Activated naive CD4-positive, alpha-beta T cell treated with anti-CD3 and anti-CD28 coated beads for 36 hours (primary cell): ENCODE measurements at places on chromosomes 16 and 17.

- DNase-seq = no peak
Measured at GRCh38 chr17:9844153-9844552, 18.4 kb downstream of the GLP2R start.

DNA sequence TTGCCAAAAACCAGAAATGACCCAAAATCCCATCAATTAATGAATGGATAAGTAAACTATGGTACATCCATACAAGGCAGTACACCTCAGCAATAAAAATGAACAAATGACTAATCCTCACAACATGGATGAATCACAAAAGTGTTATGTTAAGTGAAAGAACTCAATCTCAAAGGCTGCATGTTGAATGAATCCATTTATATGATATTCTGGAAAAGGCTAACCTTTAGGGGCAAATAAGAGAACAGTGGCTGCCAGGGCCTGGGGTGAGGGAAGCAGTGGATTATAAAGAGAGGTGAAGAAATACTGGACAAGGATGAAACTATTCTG, 46.1 kb upstream of the MSI2 start:
- DNase-seq = no peak

GRCh38 chr17:55294042-55294751, 29.4 kb downstream of the HLF start:
- DNase-seq = no peak

DNA sequence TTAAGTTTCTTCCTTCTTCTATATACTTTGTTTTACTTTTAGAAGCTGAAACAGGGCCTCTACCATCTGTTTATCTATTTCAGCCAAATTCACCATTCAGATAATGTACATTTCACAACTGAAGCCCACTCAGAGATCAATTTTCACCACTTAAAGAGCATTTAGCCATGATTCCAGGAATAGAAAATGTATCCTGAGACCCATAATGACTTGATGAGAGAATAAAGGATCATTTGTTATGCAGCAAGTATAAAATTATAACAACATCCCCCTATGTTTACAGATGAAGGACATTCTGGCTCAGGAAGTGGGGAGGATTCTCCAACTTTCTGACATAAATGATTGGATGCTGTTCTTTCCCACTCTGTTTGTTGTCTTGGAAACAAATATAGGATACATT, 962.1 kb upstream of the EEF2KMT start:
- DNase-seq = no peak

- no peak for DNase-seq
Measured at GRCh38 chr16:65200857-65201256, 79.0 kb upstream of the CDH11 start.

DNA sequence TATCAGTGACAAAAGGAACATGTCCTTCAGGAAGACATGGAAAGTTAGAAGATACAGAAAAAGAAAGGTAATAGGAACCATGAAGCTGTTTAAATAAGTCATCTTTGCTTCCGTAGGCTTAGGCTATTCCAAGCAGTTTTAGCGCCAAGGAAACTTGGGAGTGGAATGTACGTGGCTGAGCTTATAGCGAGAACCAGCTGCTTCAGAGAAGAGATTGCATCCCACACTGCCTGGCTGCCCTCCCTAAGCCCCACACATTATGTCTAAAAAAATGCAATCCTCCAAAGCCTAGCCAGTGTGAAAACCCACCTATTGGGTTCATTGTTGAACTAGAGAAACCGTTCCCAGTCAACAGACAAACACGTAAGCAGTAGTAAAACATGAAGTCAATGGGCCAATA, 149.9 kb downstream of the SLC39A11 start:
- no peak for DNase-seq

DNA sequence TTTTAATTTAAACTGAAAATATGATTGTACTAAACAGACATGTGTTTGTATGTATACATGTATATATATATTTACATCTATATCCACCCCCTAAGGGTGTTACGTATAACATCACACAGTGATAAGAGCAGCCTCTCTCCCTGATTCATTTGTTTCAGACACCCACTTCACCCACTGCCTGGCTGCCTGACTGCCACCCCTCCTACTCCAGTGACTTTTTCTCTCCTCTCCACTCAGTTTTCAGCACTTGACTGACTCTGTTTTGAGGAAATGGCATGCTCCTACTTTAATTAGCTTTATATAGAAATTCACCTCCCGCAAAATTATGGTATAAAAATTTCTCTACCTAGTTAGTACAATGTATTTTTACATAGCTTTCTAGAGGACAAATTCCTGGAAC, 20.0 kb downstream of the BFAR start:
- DNase-seq = no peak

GRCh38 chr16:66802159-66802558, 775 bp upstream of the TERB1 start:
- no peak for DNase-seq

GRCh38 chr16:20844054-20844453, 37.7 kb downstream of the REXO5 start:
- no peak for DNase-seq

DNA sequence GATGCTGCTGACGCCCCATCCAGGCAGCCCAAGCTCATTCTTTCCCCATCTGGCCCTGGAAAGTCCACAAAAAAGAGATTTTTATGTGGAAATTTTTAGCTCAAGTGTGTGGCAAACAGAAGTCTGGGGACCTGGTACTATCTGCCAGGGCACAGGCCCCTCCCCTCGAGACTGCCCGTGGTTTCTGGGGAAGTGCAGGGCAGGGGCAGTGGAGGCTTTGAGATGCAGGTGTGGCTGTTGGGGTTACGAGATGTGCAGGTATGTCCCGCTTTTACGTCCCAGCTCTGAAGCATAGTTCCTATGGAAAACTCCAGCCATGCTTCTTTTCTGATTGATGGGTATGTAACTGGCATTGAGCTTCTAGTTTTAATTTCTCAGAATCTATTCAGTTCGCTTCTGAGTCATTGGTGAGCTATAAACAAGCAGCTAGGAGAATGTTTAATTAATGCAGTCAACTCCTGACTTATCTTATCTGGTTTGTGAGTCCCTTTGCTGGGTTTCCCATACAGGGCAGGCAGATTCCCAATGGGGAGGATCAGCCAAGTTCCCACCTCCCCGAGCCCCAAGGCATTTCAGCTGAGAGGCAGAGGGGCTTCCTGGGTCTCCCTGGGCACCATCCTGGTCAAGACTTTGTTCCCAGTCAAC, 16.2 kb downstream of the TBX4 start:
- no peak for DNase-seq

- no peak for DNase-seq
Measured at GRCh38 chr17:62870030-62870541, 62.0 kb upstream of the MARCHF10 start.

DNA sequence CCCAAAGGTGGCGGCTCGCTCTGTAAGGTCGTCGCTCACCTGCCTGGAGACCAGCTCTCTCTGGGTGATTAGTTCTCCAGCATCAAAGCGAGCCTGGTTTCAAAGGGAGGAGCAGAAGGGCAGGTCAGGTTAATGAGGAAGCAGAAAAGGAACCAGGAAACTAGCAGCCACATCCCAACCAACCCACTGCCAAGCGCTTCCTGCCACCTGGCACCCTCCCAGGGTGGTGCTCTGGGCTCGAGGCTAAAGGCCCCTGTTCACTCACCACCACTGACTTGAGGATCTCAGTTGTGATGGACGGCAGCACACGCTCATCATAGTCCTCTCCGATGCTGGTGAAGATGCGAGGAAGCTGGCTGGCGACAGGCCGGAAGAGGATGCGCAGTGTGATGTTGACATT, 5.6 kb downstream of the PHB1 start:
- no peak for DNase-seq
